NCI-H1092 (cell line): ENCODE measurements at places on chromosomes 3 and 15.

GRCh38 chr3:65408531-65409175, 630.1 kb downstream of the MAGI1 start:
- DNase-seq, result no peak

DNA sequence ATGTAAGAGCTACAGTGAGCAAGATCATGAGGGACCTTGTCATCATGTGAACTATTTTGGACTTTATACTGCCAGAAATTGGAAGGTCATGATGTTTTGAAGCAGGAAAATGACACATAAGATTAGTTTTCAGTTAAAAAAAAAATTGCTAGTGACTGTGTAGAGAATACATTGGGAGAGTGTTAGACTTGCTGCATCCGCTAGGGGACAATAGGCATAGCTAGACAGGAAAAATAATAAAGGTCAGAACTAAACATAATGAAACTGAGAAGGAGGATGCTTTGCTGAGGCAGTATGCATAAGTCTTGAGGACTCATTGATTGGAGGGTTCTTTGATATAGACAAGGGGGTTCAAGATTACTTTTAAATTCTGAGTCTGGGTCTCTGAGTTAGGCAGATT, 275.8 kb upstream of the KCNH8 start:
- DNase-seq, result no peak

DNA sequence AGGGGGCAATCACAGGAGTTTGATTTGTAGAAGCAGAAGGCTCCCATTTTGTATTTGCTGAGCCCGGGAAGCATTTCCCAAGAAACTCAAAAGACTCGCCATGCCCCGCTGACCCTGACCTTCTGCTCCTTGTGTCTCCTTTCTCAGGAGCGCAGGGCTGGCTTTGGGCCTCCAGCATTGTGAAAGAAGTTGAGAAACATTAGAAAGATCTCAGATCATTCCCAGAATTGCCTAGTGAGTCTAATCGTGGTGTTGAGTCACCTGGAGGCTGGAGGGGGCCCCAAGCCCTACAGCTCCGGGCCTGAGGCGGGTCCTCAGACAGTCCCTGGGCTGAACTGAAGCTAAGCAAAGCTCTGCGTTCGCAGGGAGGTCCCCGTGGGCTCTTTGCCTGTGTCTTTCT, 10.9 kb upstream of the PIGZ start:
- no peak for DNase-seq

- no peak for DNase-seq
Observed at GRCh38 chr3:430186-430585, 233.6 kb downstream of the CHL1 start.

- DNase-seq, result peak; percentile 43
Observed at GRCh38 chr3:128404276-128405068, 62.2 kb downstream of the DNAJB8 start.

- no peak for DNase-seq
Observed at GRCh38 chr3:114071786-114072185, 15.2 kb downstream of the QTRT2 start.

DNA sequence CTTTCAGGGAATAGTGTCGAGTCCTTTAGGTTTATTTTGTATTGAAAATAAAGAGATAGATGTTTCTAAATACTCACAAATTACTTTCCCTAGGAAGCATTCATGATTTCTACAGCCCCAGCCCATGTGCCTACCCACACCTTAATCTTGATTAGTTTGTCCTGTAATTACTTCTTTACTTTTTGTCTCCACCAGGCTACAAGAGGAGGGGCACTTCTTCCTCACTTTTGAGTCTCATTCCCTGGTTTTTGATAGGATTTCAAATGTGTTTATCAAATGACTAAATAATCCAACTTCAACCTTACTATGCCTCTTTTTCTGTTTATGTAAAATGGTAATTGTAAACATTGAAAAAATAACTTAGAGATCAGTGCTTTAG, 1.8 kb downstream of the PXK start:
- DNase-seq, result no peak

DNA sequence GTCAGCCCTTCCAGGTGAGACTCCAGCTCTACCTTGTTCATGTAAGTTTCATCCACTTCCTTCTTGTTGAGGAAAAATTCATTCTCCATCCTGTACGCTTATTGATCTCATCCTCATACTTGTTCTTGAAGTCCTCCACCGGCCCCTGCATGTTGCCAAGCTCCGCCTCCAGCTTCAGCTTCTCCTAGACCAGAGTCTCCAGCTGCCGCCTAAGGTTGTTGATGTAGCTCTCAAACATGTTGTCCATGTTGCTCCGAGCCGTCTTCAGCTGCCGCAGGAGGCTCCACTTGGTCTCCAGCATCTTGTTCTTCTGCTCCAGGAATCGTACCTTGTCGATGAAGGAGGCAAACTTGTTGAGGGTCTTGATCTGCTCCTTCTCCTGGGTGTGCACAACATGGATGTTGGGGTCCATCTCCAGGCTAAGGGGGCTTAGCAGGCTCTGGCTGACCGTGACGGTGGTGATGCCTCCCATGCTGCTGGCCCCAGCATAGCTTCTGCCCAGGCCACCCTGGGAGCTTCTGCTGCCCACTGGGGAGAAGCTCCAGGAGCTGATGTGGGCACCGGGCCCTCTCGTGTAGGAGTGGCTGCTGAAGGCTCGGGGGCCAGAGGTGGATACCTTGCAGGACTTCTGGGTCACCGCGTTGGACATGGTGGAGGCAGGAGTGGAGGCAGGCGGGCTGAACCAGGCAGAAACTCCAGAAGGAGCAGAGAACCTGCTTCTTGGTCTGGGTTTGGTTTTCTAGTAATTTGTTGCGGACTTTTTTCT, 422.6 kb upstream of the ARPP21 start:
- no peak for DNase-seq

DNA sequence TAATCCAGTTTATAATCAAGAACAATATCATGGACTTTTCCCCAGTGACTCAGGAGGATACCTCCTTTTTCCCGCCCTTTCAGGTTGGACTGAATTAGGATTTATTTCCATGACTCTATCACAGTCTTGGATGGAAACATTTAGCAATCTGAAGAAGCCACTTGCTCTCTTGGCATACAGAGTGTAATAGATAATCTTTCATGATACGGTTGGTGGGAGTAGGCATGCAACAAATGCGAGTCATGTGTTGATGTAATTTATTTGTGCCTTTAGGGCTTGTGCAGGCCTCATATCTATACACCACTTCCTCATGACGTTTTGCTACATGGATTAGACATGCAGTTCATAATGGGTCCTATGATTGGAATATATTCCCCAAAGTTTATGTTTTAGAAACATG, 54.2 kb upstream of the MCTP2 start:
- DNase-seq, result no peak

DNA sequence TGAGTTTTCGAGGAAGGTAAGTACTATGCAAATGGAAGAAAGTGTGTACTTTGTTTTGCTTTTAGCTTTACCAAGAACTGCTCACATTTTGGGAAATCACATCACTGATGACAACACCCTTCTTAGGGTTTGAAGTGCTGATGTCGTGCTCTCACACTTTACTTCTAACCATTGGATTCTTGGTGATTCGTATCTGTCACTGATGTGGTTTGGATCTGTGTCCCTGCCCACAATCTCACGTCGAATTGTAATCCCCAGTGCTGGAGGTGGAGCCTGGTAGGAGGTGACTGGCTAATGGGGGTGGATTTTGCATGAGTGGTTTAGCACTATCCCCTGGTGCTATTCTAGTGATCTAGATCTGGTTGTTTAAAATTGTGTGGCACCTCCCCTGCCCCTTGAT, 75.4 kb upstream of the RGMA start:
- no peak for DNase-seq

DNA sequence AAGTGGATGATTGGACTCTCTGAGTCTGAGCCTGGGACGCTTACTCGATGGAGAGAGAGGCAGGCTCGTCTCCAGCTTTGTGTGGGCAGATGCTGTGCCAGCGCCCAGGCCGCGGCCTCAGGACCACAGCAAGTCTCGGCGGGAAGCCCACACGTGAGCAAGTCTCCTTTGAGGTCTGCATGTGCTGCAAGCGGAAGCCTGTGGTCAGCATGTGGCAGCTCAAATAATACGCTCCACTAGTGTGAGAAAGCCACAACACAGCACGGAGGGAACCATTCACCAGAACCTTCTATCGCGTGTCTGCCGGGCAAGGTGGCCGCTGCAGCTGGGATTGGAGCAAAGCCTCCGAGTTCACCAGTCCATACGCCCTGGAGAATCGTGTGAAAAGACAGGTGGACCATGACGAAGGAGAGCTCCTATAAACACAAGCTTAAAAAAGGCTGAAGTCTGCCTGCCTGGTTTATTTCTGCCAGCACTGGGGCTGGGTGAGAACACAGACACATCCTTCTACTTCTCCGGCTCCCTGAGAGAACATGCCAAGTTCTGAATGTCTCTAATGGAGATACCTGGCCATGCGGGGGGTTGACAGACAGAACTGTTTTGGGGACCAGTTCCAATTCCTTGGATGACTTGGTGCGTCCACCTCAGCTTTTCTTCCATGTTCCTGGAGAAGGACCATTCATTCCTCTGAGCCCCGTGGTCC, 82.0 kb upstream of the LRIG1 start:
- DNase-seq, result no peak

- DNase-seq, result no peak
Observed at GRCh38 chr3:134253475-134254226, 3.0 kb upstream of the RYK start.

- DNase-seq, result no peak
Observed at GRCh38 chr3:17915341-17915740, 172.9 kb upstream of the TBC1D5 start.
